GM18507 (cell line): ENCODE measurements at places on chromosomes 1 and 21.

DNA sequence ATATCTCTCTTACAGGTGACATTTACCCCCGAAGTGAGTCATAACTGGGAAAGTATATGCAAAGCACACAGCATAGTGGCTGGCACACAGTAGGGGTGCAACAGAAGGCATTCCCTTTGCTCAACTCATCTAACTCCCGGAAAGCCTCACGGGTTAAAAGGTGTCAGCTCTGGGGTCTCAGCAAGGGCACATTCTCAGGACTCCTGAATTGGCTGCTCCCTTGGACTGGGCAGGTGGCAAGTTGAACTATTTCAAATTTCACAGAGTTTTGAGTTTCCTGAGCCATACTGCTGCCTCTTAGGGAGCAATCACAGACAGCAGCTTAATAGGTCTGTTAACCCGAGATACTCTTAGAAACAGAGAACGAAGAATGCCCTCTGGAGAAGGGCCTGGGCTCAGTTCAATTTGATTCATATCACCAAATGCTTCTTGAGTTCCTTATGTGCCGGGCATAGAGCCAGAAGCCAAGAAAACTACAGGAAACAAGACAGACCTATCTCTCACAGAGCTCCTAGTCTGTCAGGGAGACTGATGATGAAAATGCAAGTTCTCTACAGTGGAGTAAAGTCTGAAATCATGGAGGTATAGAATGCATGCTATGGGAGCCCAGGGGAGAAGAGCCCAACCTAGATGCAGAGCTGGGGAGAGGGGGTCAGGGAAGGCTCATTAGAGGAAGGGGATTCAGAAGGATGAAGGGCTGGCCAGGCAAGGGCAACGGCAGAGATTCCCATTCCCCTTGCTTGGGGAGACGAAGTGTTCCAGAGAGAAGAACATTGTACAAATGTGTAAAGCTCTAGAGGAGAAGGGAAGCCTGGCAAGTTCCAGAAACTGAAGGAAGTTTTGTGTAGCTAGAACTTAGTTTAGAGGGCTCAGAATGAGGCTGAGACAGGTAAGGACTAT is 143.9 kb upstream of the HMGB4 start:
- DNase-seq = no peak

DNA sequence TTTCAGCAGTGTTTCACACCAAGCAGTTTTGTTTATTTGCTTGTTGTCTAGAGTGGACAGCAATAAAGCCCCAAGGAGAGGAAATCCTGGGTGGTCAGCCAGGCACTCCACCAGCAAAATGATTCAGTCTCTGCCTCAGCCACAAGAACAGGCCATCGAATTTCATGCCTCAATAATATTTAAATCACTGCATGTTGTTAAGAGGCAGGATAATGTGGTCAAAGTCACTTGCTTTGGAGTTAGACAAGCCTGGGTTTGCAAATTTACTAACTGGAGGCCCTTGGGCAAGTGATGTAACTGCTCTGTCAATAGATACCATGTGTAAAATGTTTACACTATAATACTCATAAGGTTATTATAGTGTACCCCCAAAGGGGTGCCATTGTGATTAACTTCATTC is 349.6 kb downstream of the LMO4 start:
- no peak for DNase-seq

- DNase-seq = no peak
These were observed 11.4 kb upstream of the TSPEAR start for GRCh38 chr21:44722731-44723130.

- no peak for DNase-seq
These were observed 550.9 kb downstream of the USP25 start for GRCh38 chr21:16280686-16281091.

DNA sequence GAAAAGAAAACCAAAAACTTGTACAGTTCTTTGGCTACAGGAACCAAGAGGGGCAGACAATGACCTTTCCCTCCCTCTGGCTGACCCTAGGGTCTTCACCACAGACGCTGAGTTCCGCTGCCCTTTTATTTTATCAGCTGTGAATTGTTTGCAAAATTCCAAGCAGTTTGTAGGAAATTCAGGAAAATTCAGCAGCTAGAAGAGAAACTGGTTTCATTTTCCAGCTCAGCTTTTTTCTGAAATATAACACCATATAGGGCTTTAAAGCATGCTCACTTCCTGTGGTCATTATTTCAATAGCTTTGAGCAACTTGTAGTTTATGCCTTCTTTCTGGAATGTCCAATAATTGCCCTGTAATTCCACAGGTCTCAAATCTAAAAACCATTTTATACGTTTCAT is 5.5 kb upstream of the PIK3R3 start:
- DNase-seq = no peak

DNA sequence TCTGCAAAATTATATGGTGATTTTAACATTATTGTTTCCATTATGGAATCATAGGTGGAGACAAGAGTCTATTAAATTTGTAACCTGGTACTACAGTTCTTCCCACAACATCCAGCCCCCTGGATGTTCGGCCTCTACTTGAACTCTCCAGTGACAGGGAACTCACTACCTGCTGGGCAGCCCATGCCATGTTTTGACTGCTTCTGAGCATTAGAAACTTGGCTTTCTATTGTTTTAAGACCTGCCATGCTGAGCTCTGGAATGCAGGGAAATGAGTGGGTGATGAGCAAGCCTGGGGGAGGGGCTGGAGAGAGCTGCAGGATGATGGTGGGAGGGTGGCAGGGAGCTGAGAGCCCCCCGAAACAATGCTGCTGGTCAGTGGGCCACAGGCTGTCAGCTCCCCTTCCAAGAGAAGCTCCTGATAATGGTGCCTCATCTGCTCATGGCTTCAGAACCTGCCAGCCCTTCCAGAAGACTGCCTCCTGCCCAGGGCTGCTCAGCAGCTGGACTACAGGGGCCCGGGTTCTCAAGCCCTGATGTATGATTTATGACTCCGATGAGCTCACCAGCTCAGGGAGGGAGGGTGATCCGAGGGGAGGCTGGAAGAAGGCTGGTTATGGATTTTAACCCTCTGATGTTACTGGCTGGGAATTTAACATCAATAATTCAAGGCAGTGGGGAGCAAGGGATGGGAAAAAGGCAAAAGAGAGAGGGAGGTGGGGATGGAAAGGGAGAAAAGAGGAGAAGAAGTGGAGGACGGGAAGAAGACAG is 205.0 kb downstream of the HIVEP3 start:
- no peak for DNase-seq

GRCh38 chr21:20902998-20903397 is 95.2 kb upstream of the NCAM2 start:
- no peak for DNase-seq

- DNase-seq = no peak
These were observed 63.9 kb downstream of the MAP3K7CL start for GRCh38 chr21:29194342-29194741.

GRCh38 chr1:48107516-48107915 is 110.3 kb upstream of the TRABD2B start:
- DNase-seq = no peak

DNA sequence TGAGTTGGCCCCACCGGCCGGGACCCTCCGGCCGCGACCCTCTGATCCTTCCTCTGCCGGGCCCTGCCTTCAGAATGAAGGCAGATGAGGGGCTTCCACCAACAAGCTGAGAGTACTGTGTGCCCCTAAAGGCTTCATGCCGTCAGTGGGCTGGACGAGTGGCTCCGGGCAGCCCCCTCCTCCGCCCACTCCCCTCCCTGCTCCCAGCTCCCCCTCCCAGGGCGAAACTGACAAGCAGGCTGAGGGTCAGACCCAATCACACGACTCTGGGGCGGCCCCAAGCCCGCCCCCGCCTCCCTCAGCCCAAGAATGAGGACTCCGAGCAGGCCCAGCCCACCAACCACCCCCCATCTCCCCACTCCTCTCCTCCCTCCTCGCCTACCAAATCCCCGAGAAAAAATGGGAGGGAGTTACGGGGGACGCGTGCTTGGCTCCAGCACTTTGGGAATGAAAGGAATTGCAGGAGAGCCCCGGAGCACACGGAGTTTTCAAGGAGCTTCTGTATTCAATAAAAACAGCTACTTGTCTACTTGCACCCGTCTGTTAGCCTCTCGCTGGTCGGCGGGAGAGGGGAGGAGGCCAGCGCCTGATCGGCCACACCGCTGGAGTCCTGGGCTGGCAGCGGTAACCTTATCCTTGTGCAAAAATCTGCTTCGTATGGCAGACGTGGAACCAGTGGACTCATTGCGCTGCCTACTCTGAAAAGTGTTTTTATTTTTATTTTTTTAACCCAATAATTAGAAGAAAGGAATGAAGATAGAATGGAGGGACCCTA is at the start of gene COL11A1:
Gene COL11A1 (minus strand): TSS at position 147 of the 775 bp plus-strand sequence. CDS start 344 bp downstream, outside the sequence.
- no peak for DNase-seq

GRCh38 chr1:153794624-153795329 is 19.6 kb downstream of the SLC27A3 start:
- no peak for DNase-seq

- DNase-seq = no peak
These were observed 39.2 kb downstream of the MAPKAPK2 start for GRCh38 chr1:206723805-206724472.

DNA sequence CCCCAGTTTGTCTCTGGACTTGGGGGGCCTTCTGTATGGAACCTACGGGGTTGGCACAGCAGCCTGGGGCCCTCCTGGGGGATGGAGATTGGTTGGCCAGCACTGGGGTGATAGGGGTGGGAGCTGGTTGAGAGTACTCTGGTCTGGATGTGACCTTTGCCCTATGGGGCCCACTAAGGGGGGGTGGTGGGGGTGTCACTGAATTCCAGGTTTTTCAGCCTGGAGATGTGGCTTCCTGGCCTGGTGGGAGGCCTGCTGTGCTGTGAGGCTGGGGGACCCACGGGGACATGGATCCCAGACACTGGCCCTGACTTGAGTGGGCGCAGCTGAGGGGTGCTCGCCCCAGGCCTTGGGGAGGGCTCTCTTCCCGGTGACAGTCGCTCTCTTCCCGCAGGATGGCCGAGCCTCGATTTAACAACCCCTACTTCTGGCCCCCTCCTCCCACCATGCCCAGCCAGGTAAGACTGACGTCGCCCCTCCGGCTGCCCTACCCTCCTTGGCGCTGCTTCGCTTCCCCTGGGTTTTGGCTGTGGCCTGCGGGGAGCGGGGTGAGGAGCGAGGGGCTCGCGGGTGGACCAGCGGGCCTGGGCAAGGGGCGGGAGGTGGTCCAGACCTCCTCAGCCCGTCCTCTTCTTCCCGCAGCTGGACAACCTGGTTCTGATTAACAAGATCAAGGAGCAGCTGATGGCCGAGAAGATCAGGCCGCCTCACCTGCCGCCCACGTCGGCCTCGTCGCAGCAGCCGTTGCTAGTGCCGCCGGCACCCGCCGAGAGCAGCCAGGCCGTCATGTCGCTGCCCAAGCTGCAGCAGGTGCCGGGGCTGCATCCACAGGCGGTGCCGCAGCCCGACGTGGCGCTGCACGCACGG is 19.6 kb downstream of the ZNF362 start:
- no peak for DNase-seq

DNA sequence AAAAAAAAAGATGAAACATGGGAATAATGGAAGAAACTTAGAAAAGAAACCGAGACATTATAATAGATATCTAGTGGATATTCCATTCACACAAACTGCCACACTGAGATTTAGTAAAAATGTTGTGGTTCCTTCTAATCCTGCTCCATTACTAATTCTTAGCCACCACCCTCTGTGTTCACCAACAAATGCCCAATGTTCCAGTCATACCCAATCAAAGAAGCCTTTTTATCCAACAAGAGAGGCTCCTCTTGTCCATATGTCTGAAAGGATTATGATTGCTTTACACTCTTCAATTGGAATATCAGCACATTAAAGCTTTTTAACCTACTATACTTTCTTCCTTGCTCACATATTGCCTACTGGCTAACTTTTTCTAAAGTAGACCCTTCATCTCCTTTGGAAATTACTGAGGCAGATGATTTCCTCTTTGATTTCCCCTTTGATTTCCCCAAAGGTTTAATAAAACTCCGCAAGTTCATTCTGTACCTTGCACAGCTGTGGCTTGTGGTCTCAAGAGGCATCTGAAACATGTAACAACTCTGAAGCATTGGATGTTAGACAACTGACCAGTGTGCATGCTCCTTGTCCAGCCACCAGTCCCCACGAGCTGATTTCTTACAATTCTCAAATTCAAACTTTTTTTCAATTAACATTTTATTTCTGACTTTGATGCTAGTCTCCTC is 305.6 kb upstream of the LYPLAL1 start:
- no peak for DNase-seq

DNA sequence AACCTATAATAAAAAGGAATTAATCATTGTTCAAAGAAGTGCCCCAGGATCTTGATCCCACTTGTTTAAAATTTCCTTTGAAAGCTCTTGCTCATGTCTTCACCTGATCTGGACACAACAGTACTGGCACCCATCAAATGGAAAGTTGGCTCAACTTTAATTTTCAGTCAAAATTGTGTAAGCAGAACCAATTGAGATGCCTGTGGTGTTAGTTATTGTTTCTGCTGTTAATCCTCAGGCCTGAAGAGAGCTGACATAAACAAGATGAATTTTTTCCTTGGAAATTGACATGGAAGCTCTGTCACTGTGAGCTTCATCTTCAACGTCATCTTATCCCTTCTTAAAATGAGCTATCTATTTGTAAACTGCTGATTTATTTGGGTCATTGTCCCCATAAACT is 88.3 kb upstream of the TNFSF4 start:
- no peak for DNase-seq

DNA sequence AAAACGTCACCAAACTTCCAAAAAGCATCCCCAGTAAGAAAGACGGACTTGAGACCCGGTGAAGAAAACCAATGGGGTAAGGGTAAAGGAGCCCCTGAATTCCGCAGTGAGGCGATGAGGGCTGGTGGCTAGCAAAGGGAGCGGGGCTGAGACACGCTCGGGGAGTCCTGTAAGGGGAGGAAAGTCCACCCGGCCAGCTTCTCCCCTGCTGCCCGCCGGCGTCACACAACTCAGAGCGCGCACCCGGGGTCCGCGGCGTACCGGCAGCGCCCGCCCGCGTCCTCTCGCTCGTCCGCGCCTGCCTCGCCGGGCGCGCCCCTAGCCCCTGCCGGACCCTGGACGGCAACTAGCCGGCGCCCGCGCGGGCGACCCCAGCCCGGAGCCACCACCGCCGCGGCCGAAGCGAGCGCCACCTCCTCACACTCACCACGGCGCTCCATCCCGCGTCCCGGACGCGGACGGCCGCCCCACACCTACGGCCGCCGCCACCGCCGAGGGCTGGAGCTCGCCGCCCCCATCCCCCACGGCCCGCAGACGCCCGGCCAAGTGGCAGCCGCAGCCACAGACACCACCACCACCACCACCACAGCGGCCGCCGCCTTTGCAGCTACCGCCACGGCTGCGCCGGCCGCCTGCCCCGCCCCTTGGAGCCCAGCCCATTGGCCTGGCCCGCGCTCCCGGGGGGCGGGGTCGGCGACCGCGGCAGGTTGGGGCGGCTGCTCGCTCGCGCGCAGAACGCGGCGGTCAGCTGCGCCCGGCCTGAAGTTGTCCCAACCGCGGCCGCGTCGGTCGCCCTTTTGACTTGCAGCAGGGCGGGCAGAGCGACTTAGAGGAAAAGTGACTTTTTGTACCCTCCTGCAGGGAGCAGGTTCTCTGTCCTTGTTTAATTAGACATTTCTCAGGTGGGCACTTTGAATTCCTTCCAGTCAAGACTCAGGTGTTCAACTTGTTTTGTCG is 10.0 kb upstream of the ARHGAP29 start:
- no peak for DNase-seq

- DNase-seq = no peak
These were observed 42.4 kb upstream of the GADD45A start for GRCh38 chr1:67642629-67643028.
